NCI-H69 (cell line): ENCODE measurements at places on chromosomes 4 and X.

GRCh38 chr4:66805582-66805981, 739.7 kb downstream of the CENPC start:
- no peak for DNase-seq

DNA sequence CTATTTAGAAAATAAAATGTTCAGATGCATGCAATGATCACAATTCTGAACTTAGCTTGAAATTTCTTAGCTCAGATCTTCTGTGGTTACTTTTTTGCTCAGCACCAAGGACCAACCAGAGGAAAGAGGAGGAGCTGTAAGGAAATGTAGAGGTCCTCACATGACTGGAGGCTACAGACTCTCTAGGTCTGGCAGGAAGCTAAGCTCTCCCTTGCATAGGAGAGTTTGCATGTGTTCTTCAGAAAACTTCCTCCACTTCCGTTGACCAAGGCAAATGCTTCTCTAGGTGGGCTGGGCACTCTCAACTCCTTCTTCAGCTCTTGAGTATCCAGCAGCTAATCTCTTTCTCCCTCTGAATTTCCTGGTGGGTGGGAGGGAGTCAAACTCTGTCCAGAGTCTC, 119.6 kb downstream of the BTC start:
- DNase-seq, result no peak

DNA sequence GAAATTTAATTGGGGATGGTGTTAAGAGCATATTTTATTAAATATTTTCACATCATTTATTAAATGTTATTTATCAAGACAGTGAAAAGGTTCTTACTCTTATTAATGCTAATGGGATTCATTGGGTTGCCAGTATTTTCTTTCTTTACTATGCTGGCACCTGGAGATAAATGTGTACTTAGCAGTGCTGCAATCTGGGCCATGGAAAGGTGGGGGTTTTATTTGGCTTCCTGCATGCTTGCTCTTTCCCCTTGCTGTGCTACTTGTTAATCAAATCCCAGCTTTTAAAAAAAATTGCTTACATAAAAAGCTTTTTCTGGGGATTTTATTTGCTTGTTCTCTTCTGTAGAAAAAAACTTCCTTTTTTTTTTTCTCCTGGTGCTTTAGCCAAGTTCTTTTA, 48.3 kb downstream of the ZAR1 start:
- peak; percentile 74 for DNase-seq

GRCh38 chr4:80015407-80016189, 57.4 kb downstream of the ANTXR2 start:
- no peak for DNase-seq

DNA sequence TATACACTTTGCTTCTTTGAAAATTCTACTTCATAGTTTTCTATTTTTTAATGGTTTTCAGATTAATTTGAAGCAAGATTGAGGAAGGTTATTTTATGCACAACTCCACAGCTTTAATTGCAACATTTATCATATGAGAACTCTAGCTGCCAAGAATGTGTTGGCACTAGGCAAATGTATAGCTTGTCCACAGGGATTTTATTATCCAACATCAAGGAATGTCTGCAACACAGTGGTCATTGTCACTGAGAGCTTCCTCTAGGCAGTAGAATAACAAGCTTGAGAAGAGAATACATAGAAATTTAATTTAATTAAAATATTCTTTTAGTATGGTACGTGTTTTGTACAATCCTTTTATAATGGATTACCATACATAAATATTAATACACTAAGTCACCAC, 1600.8 kb downstream of the ARAP2 start:
- no peak for DNase-seq

DNA sequence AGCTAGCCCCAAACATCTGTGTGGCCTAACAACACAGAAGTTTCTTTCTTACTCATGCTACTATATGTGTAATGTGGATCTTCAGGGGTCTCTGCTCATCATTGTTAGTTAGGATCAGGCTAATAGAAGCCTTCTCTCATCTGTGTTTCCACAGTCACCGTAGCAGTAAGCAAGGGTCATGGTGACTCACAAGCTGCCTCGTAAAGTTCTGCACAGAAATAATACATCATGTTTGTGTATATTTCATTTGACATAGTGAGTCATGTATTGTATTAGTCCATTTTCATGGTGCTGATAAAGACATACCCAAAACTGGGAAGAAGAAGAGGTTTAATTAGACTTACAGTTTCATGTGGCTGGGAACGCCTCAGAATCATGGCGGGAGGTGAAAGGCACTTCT, 38.7 kb downstream of the SLC4A4 start:
- no peak for DNase-seq

DNA sequence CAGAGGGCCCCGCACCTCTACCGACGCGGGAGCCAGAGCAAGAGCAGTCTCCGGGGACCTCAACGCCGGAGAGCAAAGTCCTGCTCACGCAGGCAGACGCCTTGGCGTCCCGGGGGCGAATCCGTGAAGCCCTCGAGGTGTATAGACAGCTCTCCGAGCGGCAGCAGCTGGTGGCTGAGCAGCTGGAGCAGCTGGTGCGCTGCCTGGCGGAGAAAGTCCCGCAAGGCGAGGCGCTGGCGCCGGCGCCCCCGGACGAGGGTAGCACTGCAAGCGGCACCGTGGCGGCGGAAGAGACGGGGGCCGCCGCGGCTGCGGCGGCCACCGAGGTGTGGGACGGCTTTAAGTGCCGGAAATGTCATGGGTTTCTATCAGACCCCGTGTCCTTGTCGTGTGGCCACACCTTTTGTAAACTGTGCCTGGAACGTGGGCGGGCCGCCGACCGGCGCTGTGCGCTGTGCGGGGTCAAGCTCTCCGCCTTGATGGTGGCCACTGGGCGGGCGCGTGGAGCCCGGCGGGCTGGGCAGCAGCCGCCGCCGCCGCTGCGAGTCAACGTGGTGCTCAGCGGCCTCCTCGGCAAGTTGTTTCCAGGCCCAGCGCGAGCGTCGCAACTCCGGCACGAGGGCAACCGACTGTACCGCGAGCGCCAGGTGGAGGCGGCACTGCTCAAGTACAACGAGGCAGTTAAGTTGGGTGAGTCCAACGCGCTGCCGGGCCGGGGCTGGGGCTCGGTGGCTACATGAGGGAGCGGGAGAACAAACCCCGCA, 672 bp downstream of the LONRF3 start:
- DNase-seq, result peak; percentile 73

DNA sequence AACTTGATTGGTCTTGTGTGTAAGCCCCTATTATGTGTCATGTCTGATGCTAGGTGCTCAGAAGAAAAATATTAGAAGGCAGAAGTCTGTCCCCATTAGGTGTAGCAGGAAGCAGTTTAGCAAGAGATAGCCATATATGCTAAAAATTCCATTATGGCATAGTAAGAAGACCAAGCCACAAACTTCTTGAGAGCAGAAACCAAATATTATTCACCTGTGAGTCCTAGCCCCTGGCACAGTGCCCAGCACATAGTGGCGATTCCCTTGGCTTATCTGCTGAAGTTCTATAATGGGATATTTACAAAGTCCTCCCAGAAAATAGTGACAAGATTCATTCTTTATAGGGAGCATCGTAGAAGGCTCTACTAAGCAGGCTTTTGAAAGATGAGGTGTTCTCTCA, 174.4 kb downstream of the RAB28 start:
- DNase-seq, result no peak

- no peak for DNase-seq
These were observed 714.9 kb downstream of the GRXCR1 start for GRCh38 chr4:43607400-43607799.

- no peak for DNase-seq
These were observed 3.0 kb downstream of the GIMD1 start for GRCh38 chr4:106365613-106366012.

DNA sequence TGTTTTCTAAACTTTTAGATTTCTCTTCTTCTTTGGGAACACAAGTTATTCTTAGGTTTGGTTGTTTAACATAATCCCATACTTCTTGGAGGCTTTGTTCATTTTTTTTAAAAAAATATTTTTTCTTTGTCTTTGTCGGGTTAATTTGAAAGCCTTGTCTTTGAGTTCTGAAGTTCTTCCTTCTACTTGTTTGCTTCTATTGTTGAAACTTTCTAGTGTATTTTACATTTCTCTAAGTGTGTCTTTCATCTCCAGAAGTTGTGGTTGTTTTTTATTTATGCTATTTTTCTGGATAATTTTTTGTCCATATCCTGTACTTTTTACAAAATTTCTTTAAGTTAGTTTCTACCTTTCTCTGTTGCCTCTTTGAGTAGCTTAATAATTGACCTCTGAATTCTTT, 116.1 kb downstream of the NPNT start:
- no peak for DNase-seq

DNA sequence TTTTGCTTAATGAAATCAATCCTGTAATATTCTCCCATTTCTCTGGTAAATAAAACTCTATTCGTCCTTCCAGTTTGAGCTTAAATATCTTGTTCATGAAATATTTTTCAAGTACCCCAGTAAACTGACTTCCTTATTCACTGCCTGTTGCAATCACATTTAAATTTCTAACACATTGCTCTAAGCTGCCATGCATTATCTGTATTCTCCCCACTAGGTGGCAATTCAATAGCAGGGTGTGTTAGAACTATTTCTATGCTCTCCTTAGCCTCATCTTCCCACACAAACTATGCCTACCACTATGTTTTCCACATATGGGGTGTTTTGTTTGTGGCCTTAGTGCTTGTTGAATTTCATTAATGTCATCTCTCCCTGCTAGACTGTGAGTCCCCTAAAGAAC, 377.1 kb upstream of the HS3ST1 start:
- DNase-seq, result peak; percentile 59

DNA sequence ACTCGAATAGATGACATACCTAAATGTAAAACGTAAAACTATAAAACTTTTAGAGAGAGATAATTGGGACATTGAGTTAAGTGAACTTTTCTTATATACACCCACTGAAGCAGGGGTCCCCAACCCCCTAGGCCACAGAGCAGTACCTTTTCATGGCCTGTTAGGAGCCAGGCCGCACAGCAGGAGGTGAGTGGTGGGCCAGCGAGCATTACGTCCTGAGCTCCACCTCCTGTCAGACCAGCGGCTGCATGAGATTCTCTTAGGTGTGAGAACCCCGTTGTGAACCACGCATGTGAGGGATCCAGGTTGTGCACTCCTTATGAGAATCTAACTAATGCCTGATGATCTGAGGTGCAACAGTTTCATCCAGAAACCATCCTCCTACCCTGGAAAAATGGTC, 114.8 kb downstream of the HMX1 start:
- DNase-seq, result no peak

- peak; percentile 35 for DNase-seq
These were observed 221.5 kb downstream of the PCDH18 start for GRCh38 chr4:137310593-137311490.

DNA sequence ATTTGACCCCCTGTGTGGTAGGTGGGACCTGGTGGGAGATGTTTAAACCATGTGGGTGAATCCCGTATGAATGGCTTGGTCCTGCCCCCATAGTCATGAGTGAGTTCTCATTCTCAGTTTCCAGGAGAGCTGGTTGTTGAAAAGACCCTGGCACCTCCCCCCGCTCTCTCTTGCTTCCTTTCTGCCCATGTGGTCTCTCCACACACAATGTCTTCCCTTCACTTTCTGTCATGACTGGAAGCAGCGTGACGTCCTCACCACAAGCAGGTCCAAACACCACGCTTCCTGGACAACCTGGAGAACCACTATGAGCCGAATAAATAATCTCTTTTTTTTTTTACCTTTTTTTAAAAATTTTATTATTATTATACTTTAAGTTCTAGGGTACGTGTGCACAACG, 3.5 kb upstream of the CSF2RA start:
- no peak for DNase-seq

DNA sequence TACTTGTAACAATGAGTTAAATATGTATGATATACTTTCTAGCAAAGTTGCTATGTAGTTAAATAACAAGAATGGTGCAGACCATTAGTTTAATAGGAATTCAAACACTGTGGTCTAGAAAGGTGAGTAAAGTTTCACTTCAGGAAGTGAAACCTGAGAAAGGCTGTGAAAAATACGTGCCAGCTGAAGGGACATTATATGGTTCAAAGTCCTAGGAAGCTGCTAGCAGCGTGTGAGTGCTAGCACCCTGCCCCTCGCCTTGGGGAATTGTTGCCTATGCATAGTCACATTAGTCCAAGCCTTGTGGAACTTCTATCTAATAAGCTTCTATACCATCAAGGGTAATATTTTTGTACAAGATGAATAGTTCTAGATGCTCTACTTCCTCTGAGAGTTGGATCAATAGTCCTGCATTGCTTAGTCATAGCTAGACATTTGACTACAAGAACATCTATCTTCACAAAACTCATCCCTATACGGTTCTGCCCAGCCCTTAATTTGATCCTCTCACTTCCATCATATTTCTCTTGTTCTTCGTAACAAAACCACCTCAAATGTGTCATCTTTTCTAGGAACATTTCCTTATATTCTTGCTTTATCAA, 45.8 kb upstream of the ARSJ start:
- DNase-seq, result peak; percentile 50

- no peak for DNase-seq
These were observed 47.6 kb downstream of the CXCL13 start for GRCh38 chr4:77653162-77653758.

- DNase-seq, result peak; percentile 24
These were observed 50.6 kb upstream of the TENM3 start for GRCh38 chr4:182192511-182193181.

DNA sequence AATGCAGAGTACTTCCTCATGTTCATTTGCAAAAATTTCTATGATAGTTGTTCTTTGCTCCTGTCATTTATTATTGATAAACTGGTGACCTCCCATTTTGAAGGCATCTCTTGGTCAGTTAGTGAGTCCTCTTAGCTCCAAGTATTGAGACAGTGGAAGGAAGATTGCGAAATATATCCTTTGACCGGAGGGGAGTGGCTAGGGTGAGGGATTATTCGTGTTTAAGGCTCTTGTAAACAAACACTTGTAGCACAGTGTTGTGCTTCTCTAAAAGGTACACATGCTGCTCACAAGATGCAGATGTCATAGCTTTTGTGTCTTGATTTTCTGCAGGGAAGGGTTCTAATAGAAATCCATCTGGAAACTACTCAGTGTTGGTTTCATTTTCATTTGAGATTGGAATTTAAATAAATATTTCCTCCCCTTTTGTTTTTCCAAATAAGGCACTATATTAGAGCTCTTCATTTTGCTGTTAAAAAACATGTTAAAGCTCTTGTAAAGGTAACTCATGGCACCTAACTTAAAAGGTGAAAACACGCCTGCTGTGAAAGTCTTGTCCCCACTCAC, 21.8 kb downstream of the TXLNG start:
- DNase-seq, result no peak

DNA sequence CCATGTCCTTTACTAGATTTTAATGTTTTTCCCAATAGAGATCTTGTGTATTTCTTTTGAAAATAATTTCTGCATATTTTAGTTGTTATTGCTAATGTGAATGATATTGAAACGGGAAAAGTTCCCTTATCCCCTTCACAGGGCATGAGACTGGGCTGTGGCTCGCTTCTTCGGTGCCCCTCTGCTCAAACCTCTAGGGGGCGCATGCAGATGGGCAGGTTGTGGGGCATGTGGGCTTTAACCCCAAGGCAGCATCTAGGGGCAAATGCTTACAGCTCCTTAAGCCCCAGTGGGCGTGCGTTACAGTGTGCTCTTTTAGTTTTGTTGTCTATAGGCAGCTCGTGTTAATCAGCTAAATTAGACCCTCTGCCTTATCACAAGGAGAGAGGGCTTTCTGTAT, 194.7 kb downstream of the OPHN1 start:
- peak; percentile 0 for DNase-seq

- DNase-seq, result peak; percentile 93
These were observed 89.3 kb upstream of the MAML3 start for GRCh38 chr4:140243278-140243753.
